ENCODE measurements at places on chromosomes 2 and 18.
A peak's percentile ranks its signal among the peaks of the same experiment; 100 is the strongest.

DNA sequence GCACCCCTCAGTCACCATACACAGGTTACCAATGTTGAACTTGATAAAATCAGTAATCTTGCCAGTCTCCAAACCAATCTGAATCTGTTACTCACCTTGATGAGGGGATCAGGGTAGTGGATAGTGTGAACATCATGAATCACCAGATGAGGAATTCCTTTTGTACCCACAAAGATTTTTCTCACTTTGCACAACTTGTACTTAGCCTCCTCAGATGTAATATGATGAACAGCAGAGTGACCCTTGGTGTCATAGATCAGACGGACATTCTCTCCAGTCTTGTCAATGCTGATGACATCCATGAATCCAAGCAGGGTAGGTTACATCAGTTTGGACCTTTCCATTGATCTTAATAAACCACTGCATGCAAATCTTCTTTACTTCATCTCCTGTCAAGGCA, 54.7 kb downstream of the MDH1 start:
- no peaks in the 10 kb centered on the region for H3K27me3 ChIP-seq
- no peak for DNase-seq
- H3K36me3 ChIP-seq, result no peaks in the 10 kb centered on the region
- H3K4me3 ChIP-seq, result no peak overlapping the region
- H3K4me1 ChIP-seq, result no peaks in the 10 kb centered on the region
- no peak overlapping the region for H3K27ac ChIP-seq

GRCh38 chr2:205752924-205753323, 70.6 kb downstream of the NRP2 start:
- H3K36me3 ChIP-seq, result peaks cover 24% of the 10 kb centered on the region
- no peak for DNase-seq

DNA sequence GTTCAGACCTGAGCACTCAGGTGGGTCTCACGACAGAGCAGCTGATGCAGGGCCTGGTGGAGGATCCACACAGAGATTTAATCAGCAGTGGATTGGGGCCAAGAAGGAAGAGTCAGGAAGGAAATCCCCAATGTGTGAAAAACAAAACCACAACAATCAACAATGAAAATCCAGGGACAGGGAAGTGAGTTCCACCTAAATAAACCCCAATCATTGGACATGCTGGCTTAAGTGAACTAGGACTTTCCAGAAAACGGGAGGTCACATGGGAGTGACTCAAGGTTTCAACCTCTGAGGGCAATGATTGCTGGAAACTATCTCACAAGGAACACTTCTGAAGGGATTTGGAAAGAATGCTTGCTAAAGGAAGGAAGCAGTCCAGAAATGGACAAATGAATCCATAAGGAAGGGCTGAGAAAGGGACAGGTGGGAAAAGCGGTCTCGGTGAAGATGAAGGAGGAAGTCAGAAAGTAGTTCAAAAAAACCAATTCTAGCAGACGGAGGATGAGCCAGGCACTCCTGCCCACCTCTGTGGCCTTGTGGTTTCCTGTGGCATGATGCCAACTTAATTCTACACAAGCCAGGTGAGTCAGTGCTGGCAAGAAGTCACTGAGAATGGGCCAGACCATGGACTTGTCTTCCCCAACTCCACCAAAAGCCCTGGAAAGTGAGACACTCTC, 15.4 kb upstream of the XDH start:
- no peak overlapping the region for H3K27ac ChIP-seq
- no peak for DNase-seq
- H3K36me3 ChIP-seq, result no peaks in the 10 kb centered on the region
- H3K4me3 ChIP-seq, result no peak overlapping the region

DNA sequence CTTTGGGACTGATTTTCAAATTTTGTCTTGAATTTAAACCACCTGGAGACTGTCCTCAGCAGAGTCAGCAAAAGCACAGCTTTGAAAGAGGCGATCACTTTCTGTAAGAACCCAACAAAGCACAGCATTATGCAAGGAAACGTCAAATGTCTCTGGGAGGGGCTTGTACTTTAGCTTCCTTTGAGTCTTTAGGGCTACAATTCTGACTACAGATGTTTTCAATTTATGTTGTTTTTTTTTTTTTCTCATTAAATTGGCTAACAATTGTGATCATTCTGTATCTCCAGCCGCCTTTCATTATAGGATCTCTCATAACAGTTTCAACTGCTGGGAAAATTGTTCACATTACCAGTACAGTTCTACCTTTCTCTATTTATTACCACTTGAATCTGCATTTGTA, 48.3 kb downstream of the COL3A1 start:
- no peak for DNase-seq
- no peaks in the 10 kb centered on the region for H3K27me3 ChIP-seq
- peak overlapping the region; percentile 43 for H3K27ac ChIP-seq
- no peaks in the 10 kb centered on the region for H3K4me1 ChIP-seq
- H3K4me3 ChIP-seq, result no peak overlapping the region

DNA sequence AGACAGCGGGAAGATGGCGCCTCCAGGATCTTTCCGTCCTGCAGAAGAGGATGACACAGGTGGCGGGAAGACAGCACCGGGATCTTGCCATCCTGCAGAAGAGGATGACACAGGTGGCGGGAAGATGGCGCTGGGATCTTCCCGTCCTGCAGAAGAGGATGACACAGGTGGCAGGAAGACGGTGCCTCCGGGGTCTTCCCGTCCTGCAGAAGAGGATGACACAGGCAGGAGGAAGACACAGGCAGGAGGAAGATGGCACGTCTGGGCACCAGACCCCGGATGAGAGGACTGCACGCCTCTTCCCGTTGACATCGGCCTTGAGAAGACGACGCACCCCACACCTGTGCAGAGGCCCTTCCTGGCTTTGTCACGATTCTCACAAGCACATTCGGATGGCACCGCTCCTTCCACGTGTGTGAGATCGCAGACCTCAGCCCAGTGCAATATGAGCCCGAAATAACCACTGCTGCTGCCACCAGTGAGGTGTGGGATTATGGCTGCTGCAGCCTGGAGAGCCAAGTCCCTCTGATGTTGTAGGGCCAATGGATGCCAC, 79.4 kb upstream of the SNTG2 start:
- H3K36me3 ChIP-seq, result no peaks in the 10 kb centered on the region
- no peak for DNase-seq
- no peak overlapping the region for H3K27ac ChIP-seq
- H3K27me3 ChIP-seq, result peaks cover 12% of the 10 kb centered on the region
- no peaks in the 10 kb centered on the region for H3K4me1 ChIP-seq
- no peak overlapping the region for H3K4me3 ChIP-seq

- DNase-seq, result no peak
- H3K4me1 ChIP-seq, result no peaks in the 10 kb centered on the region
- H3K27ac ChIP-seq, result no peak overlapping the region
- no peak overlapping the region for H3K4me3 ChIP-seq
- H3K27me3 ChIP-seq, result no peaks in the 10 kb centered on the region
Observed at GRCh38 chr2:151040039-151040438, 221.6 kb downstream of the RBM43 start.

DNA sequence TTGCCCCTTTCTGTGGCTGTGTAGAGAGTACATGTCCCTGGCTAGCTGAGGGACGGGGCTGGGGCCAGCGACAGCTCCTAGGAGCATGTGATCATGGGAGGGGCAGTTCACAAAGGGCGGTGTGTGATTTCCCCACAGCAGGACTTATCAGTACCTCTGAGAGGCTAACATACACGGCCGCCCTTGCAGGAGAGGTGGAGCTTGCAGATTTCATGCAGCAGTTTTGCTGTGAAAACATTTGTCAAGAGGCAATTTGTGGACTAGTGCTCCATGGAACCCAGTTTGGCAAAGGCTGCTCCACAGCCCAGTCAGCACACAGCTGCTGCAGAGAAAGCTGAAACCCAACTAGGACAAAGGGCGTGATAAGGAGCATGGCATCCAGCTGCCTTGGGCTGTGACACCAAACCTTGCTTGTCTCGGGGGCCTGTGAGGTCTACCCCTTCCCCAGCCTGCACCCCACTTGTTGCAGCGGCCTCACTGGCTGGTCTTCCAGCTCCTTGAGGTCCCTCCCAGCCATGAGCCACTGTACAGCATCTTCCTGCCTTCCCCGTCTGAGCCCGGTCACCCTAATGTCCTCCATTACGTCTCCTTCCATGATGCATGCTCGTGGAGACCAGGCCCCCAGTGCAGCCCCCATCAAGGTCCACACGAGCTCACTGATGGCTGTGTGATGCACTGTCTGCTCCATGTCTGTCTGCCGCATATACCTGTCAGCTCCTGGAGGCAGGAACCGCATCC, 121.4 kb upstream of the HDAC4 start:
- H3K27ac ChIP-seq, result no peak overlapping the region
- no peak overlapping the region for H3K4me3 ChIP-seq
- H3K36me3 ChIP-seq, result no peaks in the 10 kb centered on the region
- H3K27me3 ChIP-seq, result no peaks in the 10 kb centered on the region
- H3K4me1 ChIP-seq, result peaks cover 21% of the 10 kb centered on the region

DNA sequence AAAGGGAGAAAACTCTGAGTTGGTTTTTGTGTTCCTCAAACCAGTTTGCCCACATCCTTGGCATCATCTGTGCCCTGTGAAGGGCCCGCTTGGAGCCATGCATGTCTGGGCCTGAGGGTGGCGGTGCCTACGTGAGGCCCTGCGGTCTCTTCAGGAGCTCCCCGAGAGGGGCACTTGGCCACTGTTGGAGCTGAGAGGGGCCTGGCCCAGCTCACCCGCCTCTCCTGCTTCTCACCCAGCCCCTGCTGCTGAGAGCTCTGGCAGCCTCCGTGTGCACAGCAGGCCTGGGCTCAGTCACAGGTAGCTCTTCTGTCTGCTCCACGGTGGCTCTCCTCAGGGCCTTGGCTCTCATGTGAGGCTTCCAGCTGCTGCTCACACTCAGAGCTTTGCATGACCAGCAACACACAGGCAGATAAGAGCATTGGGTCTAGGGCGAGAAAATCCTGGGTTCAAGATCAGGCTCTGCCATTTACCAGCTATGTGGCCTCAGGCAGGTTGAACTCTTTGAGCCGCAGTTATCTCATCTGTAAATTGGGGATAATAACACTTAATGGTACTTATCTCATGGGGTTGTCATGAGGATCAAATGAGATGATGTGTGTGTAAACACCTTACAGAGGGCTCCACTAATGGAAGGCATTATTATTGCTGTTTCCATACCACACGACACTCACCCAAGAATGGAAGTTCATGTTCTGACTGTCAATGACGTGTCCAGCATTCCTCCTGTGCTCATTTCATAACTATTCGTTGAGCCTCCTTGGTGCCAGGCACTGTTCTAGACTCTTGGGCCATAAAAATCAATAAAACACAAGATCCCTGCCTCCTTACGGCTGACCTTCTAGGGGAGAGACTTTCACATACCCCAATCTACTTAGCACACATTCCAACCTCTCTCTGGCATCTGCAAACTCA, 41.6 kb upstream of the PLB1 start:
- H3K4me3 ChIP-seq, result no peak overlapping the region
- no peaks in the 10 kb centered on the region for H3K4me1 ChIP-seq
- H3K27me3 ChIP-seq, result no peaks in the 10 kb centered on the region
- no peak overlapping the region for H3K27ac ChIP-seq
- no peaks in the 10 kb centered on the region for H3K36me3 ChIP-seq

DNA sequence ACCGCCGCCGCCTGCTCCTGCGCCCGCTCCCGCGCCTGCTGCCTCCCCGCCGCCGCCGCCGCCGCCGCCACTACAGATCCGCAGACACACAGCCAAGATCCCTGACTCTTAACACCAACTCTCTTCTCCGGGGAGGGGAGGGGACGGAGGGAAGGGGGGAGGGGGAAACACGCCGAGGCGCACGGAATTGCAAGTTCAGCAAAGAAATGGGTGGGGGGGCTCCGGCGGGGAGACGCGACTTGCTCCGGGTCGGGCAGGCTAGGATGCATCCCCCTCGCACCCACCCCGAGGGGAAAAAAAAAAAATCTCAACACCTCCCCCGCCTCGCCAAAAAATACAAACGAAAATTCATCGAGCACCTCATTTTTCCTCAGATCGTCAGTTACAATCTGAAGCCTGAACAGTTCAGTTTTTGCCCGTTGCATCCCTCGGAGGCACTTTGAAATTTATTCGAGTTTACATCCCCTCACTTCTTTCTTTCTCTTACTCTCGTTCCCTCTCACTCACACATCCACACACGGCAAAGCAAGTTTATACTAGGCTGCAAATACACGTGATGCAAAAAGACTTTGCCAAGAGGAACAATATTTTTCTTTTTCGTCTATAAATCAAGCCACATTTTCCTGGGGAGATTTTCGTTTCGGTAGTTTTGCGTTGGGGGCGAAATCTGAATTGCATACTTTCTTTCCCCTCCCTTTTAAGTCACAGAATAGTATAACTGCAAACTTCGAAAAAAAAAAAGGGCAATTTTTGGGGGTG, at the start of gene TCF4:
TSS of gene TCF4 (minus strand) at position 82 of the 759 bp plus-strand sequence. CDS start 1,076 bp downstream, outside the sequence.
- no peaks in the 10 kb centered on the region for H3K27me3 ChIP-seq
- peak; percentile 72 for DNase-seq
- H3K36me3 ChIP-seq, result no peaks in the 10 kb centered on the region
- peak within 1 kb of the TSS; percentile 79 for H3K4me3 ChIP-seq
- H3K4me1 ChIP-seq, result no peaks in the 10 kb centered on the region
- H3K27ac ChIP-seq, result peak within 1 kb of the TSS; percentile 86

DNA sequence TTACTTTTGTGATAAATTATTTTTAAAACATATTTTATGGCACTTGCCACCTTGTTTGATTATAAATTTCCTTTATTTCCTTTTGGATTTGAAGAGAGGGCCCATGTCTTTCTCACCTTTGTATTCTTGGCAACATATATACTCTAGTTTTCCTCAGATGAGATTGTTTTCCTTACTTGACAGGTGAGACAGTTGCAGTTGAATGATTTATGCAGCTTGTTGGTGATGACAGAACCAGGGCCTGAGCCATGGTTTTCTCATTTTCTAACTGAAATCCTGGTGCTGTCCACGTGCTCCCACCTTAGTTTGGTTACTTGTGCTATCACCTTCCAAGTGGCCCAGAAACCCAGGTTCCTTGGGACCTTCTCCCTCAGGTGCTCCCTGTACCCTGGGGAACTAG, 58.2 kb downstream of the TTC39C start:
- no peak overlapping the region for H3K27ac ChIP-seq
- H3K27me3 ChIP-seq, result no peaks in the 10 kb centered on the region
- H3K4me3 ChIP-seq, result no peak overlapping the region

- no peaks in the 10 kb centered on the region for H3K27me3 ChIP-seq
- no peaks in the 10 kb centered on the region for H3K36me3 ChIP-seq
- no peak overlapping the region for H3K4me3 ChIP-seq
- DNase-seq, result no peak
- no peak overlapping the region for H3K27ac ChIP-seq
- H3K4me1 ChIP-seq, result no peaks in the 10 kb centered on the region
Observed at GRCh38 chr18:12065397-12065796, 28.2 kb upstream of the ANKRD62 start.

DNA sequence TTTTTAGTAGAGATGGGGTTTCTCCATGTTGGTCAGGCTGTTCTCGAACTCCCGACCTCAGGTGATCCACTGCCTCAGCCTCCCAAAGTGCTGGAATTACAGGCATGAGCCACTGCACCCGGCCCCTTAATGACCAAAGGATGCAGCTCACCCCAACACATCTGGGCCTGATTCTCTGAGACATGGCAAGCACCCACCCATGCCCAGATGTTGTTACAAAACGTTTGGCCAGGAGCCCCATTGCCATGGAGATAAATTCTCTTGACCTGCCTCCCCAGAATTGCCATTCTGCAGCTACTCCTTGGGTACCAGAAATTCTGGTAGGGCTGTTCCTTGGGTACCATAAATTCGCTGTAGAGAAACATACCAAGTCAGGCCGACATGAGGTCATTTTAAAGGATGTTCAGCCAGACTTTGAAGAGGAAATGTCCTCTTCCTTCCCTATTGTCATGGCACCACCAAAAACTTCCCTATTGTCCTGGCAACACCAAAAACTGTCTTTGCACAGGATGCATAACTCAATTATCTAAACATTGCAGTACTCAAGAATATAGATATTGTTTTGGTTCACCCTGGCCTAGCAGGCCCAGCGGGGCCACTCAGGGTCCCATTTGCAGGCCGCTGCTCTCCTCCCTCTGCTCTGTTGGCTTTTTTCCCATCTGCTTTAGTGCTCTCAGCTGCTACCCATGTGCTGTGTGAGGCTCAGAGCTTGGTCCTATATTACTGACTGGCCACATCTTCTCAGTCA, 160.9 kb upstream of the TTC39C start:
- no peaks in the 10 kb centered on the region for H3K4me1 ChIP-seq
- H3K36me3 ChIP-seq, result no peaks in the 10 kb centered on the region
- no peak for DNase-seq
- no peak overlapping the region for H3K27ac ChIP-seq
- no peak overlapping the region for H3K4me3 ChIP-seq

Measured in heart left ventricle (tissue), 16 donors.